ENCODE measurements at places on chromosomes 13 and 19. TPM values are rescaled to one million over a fixed set of nuclear protein-coding genes. Genes with fewer than 3 reads are reported as not detected.

The SOX1 gene
- total RNA-seq: not detected

The MYBPC2 gene
- total RNA-seq: not detected

The IFNL1 gene
- not detected for total RNA-seq

The C1QTNF9 gene
- not detected for total RNA-seq

The EXOC3L2 gene
- total RNA-seq: 0.34 TPM

The CEACAM6 gene
- total RNA-seq: not detected

The RPS19 gene
- total RNA-seq: 1,133 TPM

The TTC9B gene
- 0.29 TPM for total RNA-seq

The RAD23A gene
- total RNA-seq: 180 TPM

The SIGLECL1 gene
- total RNA-seq: not detected

The CCDC70 gene
- not detected for total RNA-seq

The AP1M2 gene
- total RNA-seq: 39.4 TPM

GRCh38 chr13:28872427-28873176, 52.5 kb downstream of the MTUS2 start:
- no peak for DNase-seq

- no peak for DNase-seq
These were observed 134.8 kb downstream of the NUFIP1 start for GRCh38 chr13:44854313-44855060.

GRCh38 chr13:100503622-100504021, 85.0 kb downstream of the GGACT start:
- no peak for DNase-seq

DNA sequence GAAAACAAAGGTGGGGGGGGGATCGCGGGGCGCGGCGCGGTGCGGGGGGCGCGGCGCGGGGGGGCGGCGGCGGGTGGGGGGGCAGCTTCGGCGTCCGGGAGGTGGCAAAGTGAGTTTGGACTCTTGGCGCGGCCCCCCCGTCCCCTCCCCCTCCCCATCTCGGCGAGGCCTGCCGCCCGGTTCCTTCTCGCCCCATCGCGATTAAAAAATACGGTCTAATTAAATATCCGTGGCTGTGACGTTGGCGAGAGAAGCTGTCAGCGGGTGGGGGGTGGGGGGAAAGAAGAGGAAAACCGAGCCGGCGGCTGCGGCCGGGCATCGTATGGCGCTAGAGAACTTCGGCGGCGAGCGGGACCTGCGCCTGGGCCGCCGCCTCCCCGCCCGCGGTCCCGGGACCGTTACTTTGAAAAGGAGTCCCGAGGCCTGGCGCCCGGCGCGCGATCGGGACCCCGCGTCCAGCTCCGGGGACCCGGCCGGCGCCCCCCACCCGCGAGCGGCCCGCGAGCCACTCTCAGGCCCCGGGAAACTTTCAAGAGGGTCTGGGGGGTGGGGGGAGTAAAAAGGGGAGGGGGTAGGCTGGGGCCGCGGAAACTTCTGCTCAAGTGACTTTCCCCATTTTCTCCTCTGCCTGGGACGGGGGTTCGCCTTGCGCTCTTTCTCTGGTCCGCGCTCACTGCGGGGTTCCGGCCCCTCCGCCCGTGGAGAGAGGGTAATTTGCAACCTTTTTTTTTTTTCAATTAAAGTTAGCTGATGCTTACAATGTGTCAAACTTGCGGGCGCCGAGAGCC, 146.3 kb upstream of the ZNF536 start:
- DNase-seq: no peak

- no peak for DNase-seq
These were observed 621.5 kb upstream of the ATXN8OS start for GRCh38 chr13:69485991-69486592.

GRCh38 chr13:42007844-42008243, 40.6 kb upstream of the DGKH start:
- peak; percentile 26 for DNase-seq

GRCh38 chr19:1310853-1311180, 25.1 kb downstream of the EFNA2 start:
- no peak for DNase-seq

GRCh38 chr13:40273253-40274025, 393.0 kb downstream of the FOXO1 start:
- DNase-seq: no peak

- no peak for DNase-seq
These were observed 251.4 kb downstream of the RGCC start for GRCh38 chr13:41708713-41709112.

GRCh38 chr19:42281827-42282762, 13.0 kb downstream of the CIC start:
- peak; percentile 74 for DNase-seq

GRCh38 chr19:33389421-33390100, 16.1 kb downstream of the CEBPG start:
- no peak for DNase-seq

DNA sequence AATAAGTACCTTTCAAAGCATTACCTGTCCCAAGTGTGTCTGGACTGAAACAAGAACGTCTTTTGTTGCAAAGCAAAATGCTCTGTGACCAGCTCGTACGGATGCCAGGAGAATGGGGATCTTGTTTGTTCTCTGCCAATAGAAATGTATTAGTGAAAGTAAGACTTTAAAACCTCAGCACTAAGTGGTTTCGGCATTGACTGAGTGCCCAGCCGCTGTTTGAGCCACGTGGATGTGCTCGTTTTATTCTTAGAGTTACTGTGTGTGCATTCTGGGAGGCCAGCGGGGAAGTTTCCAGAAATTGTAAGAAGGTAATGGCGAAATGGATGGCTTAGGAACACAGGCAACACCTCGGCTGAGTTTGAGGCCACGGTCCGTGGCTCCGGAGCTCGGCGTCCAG, 117.1 kb upstream of the USP29 start:
- DNase-seq: no peak

DNA sequence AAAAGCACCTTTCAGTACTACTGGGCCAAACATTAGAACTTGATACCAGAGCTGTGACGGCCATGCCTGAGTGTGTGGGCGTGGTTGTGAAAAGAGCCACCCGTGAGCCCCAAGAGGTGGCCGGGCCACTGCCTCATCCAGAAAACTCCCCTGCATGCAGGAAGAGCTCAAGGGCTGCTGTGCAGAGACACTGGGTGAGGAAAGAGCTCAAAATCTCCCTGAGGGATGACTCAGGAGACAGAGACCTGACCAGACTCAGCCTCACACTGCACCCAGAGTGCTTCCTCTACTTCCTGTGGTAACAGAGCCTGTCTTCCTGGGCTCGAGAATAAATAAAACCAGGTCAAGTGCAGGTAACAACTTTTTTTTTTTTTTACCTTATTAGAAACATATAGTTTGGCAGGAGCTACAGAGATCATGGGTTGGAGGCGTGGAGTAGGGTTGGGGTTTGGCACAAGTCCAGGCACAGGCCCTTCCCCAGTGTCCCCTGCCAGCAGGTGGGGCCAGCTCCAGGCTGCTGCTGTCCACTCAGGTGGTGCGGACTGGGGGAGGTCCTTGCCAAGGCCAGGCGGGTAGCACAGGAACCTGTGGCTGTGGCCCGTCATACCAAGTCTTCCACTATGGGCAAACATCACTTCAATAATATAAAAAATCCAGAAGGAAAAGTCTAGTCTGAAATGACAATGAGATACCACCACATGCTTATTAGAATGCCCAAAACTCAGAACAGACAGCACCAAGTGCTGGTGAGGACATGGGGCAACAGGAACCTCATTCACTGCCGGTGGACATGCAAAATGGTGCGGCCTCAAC, 25.5 kb downstream of the ELL start:
- peak; percentile 83 for DNase-seq

DNA sequence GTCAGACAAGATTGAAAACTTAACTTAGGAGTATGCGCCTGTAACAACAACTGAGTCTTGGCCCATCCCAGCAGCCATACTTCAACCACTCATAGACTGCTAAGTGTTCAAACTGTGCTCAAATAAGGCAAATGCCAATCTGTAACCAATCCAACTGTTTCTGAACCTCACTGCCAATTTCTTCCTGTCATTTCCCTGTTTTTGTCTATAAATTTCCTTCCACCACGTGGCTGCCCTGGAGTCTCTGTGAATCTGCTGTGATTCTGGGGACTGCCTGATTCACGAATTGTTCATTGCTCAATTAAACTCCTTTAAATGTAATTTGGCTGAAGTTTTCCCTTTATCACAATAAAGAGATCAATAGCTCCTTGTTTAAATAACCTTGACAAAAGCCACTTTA, 50.8 kb upstream of the FREM2 start:
- no peak for DNase-seq

DNA sequence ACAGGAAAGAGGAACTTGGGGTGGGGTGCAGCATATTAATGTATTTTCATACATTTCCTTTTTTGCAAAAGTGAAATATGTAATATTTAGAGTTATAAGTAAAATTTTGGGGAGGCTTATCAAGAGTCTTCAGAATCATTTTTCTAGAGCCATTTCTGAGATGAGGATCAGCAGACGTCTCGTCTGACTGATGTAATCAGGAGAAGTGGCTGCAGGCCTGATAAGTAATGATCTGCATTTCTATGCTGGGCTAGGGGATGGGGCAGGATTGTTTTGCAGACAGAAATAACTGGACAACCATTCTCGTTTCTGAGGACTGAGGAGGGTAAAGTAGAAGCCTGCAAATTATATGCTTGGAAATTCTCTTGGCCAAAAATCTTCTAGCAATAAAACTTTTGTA, 89.2 kb upstream of the ARGLU1 start:
- no peak for DNase-seq

DNA sequence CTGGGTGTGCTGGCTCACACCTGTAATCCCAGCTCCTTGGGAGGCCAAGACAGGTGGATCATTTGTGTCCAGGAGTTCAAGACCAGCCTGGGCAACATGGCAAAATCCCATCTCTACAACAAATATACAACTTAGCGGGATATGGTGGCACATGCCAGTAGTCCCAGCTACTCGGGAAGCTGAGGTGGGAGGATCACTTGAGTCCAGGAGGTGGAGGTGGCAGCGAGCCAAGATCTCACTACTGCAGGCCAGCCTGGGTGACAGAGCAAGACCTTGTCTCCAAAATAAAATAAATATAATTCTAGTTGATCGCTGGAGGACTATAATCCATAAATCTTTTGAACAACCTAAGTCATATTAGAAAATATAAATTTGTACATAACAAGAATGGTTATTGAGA, 1061.5 kb upstream of the PCDH9 start:
- no peak for DNase-seq

DNA sequence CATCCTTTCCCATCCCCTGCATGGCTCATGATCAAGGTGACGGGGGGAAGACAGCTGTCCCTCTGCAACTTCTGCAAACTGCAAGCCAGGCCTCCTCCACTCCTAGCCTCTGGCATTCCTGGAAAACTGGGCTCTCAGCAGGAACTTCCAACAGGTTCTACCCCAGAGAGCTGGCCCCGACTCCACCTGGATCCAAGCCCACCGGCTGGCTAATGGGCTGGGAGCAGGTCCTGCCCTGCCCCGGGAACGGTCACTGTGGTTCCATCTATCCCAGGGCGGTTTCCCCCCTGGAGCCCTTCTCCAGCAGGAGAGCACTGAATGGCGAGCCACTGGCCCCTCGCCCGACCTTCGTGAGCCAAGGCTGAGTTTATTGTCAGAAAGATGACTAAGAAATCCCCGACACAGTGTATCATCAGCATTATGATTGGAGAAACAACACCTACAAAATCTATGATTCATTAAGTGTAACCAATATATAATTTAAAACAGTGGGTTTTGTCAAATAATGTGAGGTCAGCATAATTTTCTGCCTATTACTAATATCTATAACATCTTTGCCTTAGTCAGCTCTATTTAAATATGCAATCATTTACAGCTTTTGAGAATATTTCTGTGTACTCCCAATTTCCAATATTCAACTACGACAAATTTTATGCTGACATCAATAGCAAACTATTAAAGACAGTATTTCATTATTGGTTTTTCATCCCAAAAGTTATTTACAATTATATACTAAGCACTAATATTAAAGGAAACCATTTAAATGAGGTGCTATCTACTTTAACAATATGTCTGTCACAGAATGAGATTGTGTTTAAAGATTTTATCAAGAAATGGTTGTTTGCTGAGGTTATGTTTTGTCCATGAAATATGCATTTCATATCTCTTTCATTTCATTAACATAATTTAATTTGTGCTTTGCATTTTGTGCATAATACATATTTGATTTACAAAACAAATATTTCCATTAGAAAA, 133.0 kb downstream of the URI1 start:
- DNase-seq: no peak

DNA sequence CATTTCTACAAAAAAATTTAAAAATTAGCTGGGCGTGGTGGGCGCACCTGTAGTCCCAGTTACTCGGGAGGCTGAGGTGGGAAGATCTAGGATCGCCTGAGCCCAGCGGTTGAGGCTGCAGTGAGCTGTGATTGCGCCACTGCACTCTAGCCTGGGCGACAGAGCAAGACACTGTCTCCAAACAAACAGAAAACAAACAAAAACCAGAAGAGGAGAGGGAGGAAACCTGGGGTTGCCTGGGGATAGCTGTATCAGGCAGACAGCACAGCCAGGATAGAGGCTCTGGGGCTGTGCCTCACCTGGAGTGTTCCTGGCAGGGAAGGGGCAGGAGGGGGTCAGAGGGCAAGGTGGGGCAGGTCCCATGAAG, 2.6 kb upstream of the POLR2E start:
- DNase-seq: no peak

GRCh38 chr13:105471673-105472072, 1063.8 kb downstream of the EFNB2 start:
- DNase-seq: no peak

- no peak for DNase-seq
These were observed 20.0 kb upstream of the ZNF841 start for GRCh38 chr19:52115526-52116053.

DNA sequence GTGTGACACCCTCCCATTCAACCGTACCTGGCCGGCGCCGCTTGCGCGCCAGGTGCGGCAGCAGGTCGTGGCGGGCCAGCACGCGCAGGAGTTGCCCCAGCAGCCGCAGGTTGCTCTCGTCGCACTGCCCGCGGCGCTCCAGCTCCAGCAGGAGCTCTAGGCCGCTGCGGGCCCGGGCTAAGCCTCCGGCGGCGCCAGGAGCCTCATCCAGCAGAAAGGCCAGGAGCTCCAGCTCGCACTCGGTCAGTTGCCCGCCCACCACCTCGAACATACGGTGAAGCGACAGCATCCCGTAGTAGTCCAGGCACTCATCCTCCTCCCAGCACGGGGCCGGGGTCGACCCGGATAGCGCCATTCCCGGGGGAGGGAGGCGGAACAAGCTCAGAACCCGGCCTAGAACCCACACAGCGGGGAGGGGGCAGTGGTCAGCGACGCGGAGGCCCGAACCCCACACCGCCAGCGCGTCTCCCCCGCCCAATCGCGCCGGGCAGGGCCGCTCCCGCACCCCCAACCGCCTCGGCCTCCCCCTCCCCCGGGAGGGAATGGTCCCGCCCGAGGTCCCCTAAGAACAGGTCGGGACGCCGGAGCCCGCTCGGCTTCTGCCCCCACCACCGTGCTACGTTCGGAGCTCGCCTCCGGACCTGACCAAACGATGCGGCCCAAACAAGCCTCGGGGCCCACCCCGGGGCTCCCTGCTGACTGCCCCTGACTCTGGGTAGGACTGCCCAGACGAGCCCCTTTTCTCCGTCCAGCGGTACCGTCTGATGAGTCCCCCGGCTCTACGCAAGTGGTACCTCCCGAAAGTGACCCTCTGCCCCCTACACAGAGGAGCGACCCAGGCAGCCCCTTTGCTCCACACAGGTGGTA, 591 bp downstream of the DEDD2 start:
- peak; percentile 22 for DNase-seq

- DNase-seq: no peak
These were observed 141.0 kb upstream of the TMTC4 start for GRCh38 chr13:100815476-100816046.

- no peak for DNase-seq
These were observed 762.1 kb upstream of the ARGLU1 start for GRCh38 chr13:107329991-107330390.

Data from A172 (cell line).